NCI-H446 (cell line): ENCODE measurements at places on chromosomes 7 and 10.

GRCh38 chr10:43196131-43196980 is 58.1 kb downstream of the CSGALNACT2 start:
- no peak for DNase-seq

DNA sequence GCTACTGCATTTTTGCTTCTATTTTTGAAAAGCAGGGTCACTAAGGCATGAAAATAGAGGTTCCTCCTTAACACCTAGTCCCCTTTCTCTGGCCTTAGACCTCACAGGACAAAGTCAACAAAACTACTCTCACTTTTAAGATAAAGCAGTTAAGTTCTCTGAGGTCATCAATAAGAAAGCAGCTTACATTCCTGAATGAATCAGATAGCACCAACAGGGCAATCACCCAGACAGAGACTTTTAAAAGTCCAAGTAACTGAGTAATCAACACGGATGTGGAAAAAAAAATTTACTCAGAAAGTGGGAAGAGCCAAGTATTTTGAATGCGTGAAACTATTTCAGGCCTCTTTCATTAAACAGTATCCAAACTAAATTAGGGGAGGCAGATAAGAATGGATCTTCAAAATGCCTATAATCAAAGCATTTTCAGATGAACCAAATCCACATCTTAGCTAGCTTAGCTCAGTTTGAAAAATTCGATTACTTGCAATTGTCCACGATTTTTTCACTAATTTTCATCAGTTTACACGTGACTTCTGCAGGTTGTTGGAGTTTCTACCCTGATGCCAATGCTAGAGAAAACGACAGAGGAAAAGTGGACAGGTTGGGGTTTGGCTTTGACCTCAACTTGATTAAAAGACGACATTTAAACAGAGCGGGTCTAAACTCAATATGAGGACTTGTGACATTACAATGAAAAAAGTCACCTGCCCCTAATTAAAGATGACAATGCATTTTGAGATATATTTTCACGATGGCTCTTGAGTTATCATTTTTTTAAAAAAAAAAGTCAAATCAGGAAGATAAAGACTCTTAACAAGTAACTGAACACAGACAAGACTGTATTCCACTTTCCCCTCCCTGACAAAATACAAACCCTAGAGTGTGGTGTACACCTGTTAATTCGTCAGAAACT is 1.6 kb downstream of the BEND7 start:
- no peak for DNase-seq

GRCh38 chr7:128322040-128322643 is 21.6 kb downstream of the RBM28 start:
- DNase-seq, result no peak

DNA sequence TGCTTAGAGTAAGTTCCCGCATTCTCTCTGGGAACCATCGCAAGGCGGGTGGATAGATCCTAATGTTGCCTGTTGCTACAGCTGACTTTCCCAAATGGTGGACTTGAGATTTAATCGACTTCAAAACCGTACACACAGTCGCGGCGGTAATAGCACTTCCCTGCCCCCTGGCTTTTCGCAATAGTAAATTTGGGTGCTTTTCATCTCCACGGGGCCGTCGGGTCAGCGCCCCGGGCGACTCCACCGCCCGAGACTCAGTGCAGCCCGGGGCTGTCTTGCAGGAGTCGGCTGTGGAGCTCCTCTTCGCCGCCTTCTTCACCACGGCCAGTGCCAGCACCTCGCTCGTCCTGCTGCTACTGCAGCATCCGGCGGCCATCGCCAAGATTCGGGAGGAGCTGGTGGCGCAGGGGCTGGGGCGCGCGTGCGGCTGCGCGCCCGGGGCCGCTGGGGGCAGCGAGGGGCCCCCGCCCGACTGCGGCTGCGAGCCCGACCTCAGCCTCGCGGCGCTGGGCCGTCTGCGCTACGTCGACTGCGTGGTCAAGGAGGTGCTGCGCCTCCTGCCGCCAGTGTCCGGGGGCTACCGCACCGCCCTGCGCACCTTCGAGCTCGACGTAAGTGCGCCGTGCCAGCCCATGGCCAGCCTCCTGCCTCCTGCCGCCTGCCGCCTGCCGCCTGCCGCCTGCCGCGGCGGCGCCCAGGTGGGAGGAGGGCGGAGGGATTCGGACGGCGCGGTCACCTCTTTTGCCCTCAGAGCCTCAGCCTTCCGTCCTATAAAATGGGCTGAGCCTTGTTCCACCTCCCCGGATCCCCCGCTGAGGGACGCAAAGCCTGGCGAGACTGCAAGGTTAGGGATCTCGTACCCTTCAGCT is 5.3 kb downstream of the CYP26C1 start:
- no peak for DNase-seq

DNA sequence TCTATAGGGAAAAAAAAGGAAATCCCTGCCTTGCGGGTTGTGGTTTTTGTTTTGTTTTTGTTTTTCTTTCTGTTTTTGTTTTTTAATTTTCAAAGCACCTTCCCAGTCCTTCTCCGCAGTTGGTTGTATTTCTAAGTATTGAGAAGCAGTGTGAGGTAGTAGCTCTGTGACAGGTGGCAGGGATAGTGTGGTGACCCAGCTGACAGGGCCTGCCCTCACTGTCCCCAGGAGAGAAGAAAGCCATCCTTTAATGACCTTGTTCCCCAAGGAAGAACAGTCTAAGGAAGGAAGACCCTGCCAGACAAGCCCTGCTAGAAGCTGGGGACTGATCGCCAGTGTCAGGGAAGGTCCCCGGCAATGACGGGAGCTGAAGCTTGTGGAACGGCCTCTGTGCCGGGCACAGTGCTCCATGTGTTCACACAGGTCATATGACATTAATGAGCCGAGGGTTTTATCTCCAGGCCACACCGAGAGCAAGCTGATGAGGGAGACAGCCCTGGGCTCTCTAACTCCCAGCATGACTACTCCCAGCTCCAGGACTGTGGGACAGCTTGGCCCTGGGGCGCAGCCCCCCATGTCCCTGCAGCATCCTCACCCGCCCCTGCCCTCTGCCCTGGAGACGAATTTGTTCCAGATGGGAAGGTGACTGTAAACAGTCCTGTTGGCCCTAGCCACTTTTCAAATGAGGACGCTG is 69.0 kb upstream of the LRRC18 start:
- DNase-seq, result no peak

- DNase-seq, result peak; percentile 57
Observed at GRCh38 chr10:48384699-48384982, 78.2 kb downstream of the MAPK8 start.

DNA sequence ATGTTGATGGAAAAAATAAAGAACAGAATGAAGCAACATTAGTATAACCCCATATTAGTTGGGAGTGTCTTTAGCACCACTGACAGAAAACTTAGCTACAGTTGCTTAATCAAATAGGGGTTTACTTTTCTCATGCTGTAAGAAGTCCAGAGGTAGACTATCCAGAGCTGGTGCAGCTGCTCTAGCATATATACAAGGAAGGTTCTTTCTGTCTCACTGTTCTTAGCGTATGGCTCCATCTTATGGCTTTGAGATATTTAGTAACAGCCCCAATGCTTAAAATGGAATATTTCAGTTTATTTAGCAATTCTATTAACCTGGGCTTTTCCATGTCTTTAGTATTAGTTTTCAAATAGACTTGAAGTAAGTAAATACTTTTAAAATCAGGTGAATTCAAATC is 15.2 kb upstream of the WNT2 start:
- DNase-seq, result no peak

GRCh38 chr10:93461807-93462178 is 20.3 kb downstream of the MYOF start:
- DNase-seq, result no peak

- no peak for DNase-seq
Observed at GRCh38 chr7:80749270-80749669, 110.8 kb downstream of the CD36 start.
